ENCODE measurements at places on chromosomes 11 and 22.

GRCh38 chr11:117045956-117046355 is 52.3 kb downstream of the SIK3 start:
- DNase-seq = no peak

GRCh38 chr22:39446239-39446721 is 10.5 kb upstream of the MGAT3 start:
- DNase-seq = no peak

- DNase-seq = peak; percentile 29
Observed at GRCh38 chr22:18078329-18079041, 695 bp downstream of the PEX26 start.

DNA sequence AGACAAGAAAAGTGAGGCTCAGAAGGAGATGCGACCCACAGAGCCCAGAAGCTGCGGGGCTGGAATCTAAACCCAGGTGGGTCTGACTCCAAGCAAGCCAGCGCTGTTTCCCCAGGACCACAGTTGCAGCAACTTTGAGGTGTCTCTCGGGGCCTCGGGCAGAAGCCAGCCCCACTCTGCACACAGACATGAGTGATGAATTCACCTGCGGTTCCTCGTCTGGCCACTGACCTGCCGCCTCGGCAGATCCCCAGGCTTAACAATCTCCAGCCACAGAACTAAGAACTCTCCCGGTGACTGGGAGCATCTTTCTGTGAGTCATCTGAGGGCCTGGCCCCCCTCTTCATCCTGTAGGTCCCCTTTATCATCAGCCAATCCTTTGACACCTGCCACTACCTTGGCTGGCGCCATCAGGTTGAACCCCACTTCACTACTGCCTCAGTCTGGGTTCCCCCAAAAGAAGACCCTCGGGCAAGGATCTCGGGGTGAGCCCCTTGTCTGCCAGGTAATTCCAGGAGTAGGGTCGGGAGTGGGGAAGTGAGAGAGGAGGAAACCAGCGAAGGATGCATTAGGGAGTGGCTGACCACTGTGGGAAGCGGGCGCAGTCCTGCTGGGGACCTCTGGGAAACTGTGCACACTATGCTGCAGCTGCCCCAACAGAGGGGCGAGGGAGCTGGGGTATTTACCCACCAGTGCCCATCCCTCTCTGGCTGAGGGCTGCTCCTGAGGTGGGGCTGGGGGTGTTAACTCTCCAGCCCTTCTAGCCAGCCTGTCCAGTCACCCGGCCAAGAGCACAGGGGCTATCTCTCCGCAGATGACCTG is 33.0 kb upstream of the MN1 start:
- DNase-seq = no peak

GRCh38 chr11:106224172-106224571 is 146.7 kb downstream of the AASDHPPT start:
- DNase-seq = no peak

GRCh38 chr11:47980088-47980906 is at the start of gene PTPRJ:
Gene PTPRJ (plus strand): TSS chr11:47980559. CDS start chr11:47980913, 354 bp downstream.
- DNase-seq = peak; percentile 36

DNA sequence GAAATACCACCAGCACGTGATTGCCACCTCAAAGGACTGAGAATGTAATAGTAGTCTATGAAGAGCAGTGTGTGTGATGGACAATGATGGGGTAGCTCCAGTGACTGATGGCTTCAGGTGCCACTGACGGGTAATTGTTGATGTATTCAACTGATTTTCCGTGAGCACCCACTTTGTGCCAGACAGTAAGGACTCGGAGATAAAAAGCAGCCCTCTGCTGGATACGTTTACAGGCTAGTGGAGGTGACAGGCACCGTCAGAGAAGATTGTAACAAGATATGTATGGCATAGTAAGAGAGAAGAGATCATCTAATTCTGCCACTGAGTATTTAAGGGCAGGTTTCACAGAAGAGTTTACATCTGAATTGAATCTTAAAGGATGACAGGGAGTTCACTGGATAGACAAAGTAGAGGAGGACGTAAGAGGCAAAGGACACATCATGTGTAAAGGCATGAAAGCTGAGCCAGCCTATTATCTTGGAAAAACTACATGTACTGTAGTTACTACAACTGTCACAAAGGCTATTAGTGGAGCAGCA is 1.1 kb upstream of the ENTHD1 start:
- DNase-seq = no peak

DNA sequence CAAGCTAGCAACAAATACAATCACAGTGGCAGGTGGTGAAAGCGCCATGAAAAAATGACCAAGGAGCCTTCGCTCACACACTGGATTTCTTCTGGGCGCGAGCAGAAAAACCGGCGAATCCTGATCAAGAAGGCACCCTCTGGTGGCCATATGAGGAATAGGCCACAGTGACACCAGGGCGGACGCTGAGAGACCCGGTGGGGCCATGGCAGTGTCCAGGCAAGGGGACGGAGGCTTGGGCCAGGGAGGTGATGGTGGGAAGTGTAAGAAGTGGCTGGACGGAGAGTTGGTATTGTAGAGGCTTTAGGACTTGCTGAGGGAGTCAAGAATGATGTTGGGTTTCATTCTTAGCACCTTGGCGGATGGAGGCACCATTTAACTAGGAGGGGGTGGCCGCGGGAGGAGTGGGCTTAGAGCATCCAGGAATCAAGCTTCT is 16.9 kb upstream of the RAC2 start:
- DNase-seq = peak; percentile 76

DNA sequence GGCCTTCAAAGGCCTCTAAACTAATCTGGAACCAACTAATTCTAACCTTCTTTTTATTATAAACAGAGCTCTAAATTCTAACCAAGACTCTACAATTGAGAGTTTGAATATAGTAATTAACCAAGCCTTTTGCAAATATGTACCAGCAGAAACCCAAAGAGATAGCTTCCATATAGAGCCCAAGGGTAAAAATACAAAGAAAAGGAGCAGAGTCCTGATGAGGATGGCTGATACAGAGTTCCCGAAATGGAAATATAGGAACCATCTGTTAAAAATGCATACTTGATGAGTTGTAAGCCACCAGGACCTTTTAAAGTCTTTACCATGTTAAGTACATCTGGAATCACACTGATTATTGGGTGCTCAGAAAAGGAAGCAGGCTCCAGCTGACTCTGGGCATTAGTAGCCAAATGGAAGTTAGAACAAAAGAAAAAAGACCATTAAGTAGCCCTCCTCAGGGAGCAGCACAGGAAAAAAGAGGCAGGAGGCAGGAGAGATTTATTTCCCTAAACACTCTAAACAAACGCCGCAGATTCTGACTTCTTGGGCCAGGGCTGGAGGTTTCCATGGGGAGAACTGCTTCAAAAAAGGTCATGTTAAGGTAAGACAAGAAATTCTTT is 463.1 kb upstream of the FAT3 start:
- DNase-seq = no peak

GRCh38 chr11:97279341-97279740 is 889.5 kb downstream of the JRKL start:
- DNase-seq = no peak

DNA sequence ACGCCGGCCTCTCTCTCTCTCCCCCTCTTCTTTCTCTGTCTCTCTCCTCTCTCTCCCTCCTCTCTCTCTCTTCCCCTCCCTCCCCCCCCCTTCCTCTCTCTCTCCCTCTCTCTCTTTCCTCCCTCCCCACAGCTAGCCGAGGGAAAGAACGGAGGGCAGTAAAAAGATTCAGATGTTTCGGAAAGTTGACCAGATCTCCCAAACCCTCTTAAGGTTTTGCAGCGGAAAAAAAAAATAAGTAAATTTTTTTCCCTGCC is 195 bp upstream of the ALX4 start:
- no peak for DNase-seq

DNA sequence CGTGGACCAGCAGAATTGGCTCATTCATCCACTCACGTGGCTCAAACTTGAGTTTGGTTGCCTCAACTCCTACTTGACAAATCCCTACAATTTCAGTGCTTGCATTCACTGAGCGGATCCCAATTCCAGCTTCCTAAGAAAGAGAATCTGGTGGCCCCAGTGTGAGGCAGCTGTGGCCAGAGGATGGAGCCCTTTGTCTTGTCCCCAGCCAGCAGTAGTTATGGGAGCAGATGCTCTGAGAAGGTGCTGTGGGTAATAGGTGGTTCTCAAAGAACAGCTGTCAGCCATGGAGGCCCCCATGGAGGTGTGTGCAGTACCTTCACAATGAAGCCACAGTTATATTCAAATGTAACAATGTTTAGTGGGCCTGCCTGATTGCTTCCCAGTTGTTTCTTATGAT is 39.3 kb downstream of the KREMEN1 start:
- no peak for DNase-seq

GRCh38 chr11:127074151-127074761 is 73.7 kb upstream of the KIRREL3 start:
- peak; percentile 75 for DNase-seq

- no peak for DNase-seq
Observed at GRCh38 chr11:121429556-121429955, 22.6 kb upstream of the SORL1 start.

DNA sequence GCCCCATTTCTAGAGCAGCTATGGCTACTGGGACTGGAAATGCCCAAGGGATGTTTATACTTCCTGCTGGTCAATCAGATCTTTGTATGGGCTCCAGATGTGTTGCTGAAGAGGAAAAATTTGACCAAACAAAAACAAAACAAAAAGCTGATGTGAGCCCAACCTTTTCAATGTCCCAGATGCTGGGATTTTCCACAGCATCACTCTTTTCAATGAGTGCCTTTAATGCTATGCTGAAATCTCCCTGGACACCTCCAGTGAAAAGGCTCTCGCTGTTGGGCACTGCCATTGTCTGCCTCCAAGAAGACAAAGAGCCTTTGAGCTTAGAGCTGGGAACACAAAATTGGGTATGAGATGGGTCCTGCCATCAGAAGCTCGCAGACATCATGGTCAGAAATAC is 671.9 kb downstream of the NTM start:
- no peak for DNase-seq

DNA sequence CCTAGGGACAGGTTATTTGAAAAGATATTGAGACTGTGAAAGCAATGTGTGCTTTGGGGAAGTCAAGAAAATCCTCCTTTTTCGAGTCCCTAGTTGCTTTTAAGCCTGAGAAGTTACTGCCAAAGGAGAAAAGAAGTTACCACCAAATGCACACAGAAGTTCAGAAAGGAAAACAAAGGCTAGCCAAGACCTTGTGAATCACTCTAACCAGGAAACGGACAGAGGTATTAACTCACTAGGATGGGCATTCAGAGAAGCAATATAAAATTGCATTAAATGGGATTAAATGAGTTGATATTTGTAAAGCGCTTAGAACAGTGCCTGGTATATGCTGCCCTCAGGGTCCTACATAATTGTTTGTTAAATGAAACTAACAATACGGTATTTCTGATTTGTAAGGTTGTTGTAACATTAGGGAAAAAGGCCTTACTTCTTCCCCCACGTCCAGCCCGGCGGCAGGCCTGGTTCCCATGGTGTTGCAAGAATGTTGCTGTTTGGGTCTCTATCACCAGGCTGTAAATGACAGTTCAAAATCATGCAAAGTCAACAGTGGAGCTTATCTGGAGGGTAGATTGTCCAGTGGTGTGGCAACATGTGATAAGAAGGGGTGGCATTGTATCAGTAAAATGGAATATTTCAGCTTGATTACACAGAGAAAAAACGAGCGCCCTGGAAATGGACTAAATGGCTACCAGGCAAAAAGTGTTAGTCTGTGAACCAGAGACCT is 7.1 kb downstream of the TMA7B start:
- DNase-seq = no peak

DNA sequence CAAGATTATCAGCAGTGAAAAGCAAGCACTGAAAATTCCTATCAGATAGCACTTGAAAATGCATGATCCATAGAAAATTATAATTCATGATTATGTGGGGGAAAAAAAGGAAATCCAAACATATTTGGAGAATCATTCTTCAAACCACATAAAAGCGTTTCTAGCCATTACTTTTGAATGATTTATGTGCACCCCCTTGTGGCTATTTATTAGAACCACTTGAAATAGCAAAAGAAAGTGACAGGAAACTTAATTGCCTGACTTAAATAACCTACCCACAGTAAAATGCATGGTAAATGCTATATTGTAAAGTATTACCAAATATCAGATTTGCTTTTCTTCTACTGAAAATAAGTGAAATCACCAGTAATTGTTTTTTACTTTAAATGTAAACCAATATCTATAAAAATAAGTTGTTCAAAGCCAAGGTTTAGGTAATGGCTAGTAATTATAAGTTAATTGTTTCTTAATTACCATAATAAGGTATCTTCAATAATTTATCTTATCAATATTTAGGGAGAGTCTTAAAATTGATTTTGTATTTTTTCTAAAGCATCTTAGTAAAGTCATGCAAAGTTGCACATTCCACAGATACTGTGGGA is 168.5 kb downstream of the ARHGAP42 start:
- DNase-seq = no peak

GRCh38 chr11:10476342-10476741 is 21.3 kb downstream of the AMPD3 start:
- DNase-seq = no peak

DNA sequence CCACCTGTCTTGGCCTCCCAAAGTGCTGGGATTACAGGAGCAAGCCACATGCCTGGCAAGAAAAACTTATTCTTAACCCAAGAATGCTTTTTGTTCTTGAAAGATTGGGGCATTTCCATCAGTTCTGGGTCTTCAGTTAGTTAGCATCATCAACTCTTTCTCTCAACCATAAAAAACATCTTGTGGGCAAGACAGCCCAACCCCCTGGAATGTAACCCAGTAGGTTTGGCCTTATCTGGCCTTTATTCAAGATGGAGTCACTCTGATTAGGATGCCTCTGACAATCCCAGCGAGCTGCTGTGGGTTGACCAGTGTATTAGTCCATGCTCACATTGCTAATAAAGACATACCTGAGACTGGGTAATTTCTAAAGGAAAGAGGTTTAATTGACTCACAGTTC is 9.2 kb upstream of the TPCN2 start:
- no peak for DNase-seq

DNA sequence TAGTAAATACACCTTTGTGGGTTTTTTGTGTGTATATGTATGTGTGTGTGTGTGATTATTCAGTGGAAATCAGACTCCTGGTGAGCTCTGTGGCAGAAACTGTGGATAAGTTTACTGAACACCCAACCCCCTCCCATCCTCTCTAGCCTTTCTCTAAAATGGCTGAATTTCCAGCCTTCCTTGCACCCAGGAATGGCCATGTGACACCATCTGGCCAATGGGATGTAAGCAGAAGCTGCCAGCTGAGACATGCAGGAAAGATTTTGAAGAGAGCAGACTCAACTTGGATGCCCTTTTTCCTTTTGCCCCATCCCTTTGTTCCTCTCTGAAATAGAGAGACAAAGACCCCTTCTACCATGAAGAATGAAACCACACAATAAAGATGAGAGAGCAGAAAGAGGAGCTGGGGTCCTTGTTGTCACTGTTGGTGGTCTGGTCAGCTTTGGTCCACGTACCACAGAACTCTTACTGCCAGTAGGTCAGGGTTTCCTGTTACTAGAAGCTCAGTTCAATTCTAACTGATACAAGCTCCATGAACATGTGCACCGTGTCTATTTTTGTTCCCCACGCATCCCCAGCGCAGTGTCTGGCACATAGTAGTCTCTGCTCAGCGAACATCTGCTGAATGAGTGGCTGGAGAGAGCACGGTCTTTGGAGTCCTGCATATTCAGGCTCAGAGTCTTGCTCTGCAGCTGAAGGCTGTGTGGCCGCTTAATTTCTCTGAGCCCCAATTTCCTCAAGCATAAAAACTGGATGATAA is 57.5 kb downstream of the SEZ6L start:
- DNase-seq = no peak
